ENCODE measurements at places on chromosomes 11 and 22.

- DNase-seq = no peak
These were observed 30.0 kb upstream of the MMP7 start for GRCh38 chr11:102560555-102561011.

DNA sequence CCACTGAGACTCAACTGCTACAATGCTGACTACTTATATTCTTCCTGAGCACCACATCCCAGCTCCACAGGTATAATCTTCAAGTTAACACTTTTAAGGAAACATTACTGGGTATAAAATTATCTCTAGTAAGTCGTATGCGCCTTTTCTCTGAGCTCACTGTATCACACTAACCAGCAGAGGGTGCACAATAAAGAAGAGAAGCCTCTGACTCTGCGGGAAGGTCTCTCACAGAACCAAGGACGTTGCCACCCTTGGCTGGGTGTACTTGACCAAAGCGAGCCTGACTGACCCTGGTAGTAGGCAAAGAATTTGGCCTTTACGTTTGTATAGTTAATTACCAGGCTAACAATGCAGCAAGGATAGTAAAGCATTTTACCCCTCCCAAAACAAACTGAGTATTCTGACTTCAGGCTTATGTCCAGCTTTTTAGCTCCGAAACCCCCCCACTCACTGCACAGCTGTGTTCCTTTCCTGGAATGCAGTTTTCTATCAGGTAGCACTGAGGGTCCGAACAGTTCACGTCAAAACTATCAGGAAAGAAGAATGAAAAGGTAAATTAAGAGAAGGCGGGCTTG lies at the start of gene BTBD18:
BTBD18 (minus strand) TSS at position 144 of the 578 bp plus-strand sequence. CDS start 631 bp downstream, outside the sequence.
- DNase-seq = no peak

DNA sequence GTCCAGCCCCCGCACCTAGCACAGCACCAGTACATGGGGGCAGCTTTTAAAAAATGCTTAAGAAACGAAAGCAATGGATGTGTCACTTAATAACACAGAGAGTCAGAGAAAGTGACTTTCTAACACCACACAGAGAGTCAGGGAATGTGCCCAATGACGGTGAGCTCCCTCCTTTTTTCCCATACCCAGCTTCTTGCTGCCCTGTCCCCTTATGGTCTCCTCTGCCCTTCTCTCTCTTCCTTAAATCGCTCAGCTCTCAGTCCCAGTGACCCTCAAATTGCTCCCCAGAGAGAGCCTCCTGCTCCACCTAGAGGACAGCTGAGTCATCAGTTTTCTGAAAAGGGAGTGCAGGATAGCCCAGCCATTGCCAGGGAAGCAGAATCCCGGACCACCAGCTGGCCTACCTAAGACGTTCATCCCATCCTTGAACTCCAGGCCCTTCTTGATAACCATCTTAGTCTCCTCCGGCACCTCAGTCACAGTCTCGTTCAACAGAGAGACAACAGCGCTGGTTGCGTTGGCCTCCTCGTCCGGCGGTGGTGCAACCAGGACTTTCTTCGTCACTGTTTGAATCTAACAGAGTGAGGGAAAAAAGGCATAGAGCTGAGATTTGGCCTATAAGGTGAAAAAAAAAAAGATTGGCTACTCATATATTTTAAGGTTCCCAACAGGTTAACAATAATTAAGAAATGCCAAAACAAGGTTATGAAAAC lies 113.5 kb downstream of the SLC1A2 start:
- DNase-seq = no peak

DNA sequence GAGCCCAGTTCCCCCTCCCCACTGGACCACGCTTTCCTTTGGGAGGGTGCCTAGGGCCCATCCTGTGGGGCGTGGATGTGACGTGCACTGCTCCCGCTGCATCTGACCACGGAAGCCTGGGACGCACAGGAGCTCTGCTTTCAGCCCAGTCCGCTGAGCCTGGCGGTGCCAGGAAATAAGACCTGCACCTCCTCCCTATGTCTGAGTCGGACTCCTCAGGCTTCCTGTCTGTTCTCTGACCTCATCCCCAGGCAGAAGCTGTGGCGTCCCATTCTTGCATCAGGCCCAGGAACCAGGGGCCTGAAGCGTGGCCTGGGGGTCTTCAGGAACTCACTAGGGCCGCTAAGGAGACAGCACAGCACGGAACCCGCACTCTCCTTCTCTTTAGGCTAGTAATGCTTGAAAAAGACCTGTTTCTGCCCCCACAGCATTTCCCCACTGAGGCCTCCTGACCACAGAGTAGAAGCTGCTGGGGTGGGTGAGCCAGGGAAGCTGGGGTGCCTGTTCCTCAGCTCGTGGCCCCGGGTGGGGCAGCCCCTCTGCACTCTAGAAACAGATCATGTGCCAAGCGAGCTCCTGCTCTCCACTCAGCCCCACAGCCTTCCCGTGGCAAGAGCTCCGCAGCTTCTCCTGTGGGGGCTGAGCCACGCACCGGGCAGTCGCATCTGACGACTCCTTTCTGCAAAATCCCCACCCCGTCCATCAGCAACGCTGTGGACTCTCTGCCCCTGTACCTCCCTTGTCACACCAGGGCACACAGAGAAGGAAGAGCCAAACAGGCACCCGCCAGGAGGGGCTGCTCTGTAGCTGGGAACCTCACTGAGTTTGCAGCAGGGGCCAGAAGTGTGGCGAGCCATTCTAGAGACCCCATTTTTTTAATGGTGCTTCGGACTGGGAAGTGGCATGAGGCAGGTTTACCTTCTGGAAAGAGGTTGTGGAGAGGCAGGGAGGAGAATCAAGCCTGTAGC lies 22.6 kb downstream of the MOV10L1 start:
- no peak for DNase-seq

Data from stimulated activated CD8-positive, alpha-beta memory T cell treated with anti-CD3 and anti-CD28 coated beads, Interleukin-7, amount 100 ng/mL, for 1 hour (primary cell).